Uterus (tissue), 4 donors: ENCODE measurements at places on chromosomes 3 and 15.

DNA sequence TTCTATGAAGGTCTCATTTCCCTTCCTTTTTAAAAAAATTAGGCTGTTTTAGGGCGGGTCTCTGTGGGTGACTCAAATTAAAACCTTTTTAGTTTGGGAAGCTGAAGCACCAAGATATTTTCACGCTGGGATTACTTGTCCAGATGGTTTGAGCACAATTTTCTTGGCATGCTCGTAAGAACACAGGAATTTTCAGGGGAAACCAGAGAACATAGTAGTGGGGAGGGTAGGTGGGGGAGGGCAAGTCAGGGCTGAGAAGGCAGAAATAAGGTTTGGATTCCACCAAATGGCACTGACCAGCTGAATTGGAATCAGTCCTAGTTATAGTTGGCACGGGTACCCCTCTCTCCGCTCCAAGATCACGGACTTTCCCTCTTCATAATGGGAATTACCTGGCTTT lies 97.3 kb upstream of the LRIG1 start:
- no peak for DNase-seq

DNA sequence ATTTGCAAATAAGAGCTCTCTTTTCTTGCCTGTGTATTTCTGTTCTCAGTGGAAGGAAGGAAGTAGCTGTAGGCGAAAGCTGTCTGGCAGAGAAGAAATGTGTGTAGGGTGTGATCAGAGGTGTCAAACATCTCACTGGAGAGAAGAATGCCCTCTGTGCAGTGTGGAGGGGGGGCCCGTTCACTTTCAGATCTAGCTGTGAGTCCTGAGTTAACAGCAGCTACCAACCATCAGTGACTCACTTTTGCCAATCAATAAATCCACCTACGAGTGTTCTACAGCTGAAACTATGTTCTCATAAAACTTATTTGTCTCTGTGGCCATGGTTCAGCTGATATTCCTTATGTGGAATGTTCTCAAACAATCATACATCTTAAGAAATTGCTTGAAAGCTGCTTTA lies 103.7 kb downstream of the FRMD4B start:
- DNase-seq, result no peak

GRCh38 chr15:65986416-65986815 lies 117.1 kb downstream of the RAB11A start:
- no peak for DNase-seq

DNA sequence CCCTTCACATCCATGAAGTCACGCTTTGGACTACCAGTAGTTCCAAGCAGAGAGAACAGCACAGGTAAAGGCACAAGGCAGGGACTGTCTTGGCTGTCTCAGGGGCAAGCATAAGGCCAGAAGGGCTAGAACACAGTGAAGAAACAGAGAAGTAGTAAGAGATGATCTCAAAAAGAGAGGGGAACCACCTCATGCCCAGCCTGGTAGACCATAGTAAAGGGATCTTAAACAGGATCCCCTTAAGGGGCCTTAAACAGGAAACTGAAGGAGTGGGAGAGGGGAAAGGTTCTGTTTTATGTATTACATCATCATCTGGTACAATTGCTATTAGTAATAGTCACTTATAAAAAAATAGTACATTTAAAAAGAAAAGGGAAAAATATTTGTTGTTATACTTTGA lies 25.8 kb downstream of the P2RY1 start:
- no peak for DNase-seq

DNA sequence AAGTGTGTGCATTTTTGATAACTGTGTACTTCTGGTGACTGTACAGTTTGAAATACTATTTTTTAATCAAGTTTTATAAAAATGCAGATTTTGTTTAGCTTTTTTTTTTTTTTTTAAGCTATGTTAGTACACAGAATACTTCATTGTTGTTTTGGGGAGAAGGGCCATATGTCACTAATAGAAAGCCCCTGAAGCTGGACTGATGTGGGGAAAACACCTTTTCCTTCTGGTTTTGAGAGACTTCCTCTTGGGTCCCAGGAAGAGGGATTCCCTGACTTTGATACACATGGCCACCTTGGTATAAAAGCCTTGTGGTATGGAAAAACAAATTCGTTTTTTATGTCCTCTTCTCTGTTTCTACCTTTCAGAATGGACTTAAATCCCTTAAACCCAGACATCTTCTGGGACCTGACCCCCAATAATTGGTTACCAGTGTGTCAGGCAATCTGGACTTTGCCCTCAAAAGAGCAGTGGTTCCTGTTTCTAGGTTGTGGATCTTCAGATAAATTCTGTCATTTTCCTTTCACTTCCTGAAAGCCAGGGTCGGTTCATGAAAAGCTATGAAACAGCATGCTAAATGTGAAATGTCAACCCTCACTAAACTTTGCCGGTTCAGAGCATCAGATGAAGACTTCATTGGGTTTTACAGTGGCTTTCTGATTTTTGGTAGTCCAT lies 31.1 kb upstream of the BLOC1S6 start:
- DNase-seq, result no peak
